Myocyte (in vitro differentiated cells): ENCODE measurements at places on chromosomes 1 and 21.

DNA sequence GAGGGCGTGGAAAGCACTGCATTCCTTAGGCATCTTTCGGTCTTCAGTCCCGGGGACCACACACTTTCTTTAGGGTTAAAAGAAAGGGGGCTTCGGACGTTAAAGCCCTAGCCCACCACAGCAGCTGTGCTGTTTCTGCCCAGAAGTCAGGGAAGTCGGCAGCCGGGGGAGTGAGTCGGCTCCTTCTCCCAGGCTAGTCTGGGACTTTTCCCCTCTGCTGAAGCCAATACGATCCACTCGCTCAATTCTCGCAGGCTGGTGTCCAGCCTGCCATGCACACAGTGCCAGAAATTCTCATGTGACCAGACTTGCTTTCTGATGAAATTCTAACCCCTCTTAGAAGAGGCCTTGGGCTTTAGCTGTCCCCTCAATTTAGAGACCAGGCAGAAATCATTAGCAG lies 67.7 kb downstream of the BCAR3 start:
- DNase-seq: peak; percentile 63

DNA sequence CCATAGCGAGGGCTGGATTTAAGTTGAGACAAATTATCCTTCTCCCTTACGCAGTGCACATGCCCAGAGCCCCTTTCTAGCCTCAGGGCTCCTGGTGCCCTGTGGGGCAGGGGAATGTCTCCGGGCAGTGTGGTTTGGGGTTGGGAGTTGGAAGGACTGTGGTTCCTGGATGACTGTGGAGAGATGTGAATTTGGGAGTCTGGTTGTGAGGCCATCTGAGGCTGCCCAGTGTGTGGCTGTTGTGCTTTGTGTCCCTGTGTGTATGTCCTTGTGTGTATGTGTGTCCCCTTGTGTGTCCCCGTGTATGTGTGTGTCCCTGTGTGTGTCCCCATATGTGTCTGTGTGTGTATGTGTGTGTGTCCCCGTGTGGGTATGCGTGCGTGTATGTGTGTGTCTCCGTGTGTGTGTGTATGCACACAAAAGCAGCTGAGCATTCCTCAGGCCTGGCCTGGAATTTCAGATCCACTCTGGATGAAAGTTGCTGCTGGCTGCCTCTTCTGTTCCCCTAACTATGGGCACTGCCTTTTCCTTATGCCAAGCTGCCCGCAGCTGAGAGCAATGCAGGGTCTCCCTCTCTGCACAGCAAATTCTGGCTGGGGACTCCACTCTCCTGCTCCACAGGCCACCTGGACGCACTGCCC lies 65.4 kb downstream of the UBIAD1 start:
- peak; percentile 93 for DNase-seq

- DNase-seq: no peak
Measured at GRCh38 chr1:90761156-90761555, 44.1 kb upstream of the BARHL2 start.

DNA sequence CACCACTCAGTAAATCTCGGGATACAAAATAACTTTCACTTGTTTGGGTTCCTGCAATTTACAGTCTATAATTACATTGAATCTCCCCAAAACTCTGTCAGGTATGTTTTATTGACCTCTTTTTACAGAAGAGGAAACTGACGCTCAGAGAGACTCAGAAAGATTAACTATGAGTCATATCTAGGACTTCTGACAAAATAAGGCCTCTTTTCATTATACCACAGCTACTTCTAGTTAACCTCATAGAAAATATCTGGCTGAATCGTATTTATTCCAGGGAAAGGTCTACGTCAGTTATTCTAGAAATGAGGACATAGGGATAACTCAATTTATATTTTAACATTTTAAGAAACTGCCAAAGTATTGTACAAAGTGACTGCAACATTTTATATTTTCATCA lies 211.1 kb upstream of the FAM78B start:
- DNase-seq: no peak

- no peak for DNase-seq
Measured at GRCh38 chr1:185512442-185512841, 195.4 kb upstream of the IVNS1ABP start.

- no peak for DNase-seq
Measured at GRCh38 chr1:48851638-48852037, 74.9 kb upstream of the BEND5 start.
